GM12878 (cell line): ENCODE measurements at places on chromosomes 6 and 20.

GRCh38 chr6:13292774-13293173, 35.6 kb downstream of the TBC1D7 start:
- no peak for DNase-seq

- no peak for DNase-seq
Measured at GRCh38 chr6:56327946-56328727, 80.8 kb upstream of the COL21A1 start.

DNA sequence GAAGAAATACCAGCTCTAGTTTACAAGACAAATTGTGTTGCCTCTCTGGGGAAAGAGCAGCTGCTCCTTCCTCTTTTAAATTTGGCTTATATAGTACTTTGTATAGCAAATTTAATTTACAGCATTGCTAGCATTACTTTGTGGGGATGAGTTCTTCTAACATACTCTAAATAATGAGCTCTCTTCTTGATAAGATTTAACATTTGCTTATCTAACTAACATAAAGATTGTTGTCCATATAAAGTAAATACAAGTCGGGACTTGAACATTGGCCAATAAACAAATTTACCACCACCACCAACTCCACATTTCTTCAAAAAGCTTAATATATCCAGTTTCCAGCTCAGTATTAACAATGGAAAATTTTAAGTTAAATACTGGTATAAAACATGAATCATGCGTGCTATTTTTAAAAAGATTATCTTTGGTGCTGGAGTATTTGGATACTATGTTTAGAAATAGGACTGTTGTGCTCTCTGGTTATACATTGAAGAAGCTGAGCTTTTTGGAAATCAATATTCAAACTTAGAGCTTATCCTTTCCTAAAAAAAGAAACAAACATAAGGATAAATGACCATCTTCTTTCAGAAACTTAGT, 1146.9 kb upstream of the GJE1 start:
- DNase-seq: no peak

- no peak for DNase-seq
Measured at GRCh38 chr20:37385659-37386504, 39.9 kb downstream of the SRC start.

- DNase-seq: peak; percentile 9
Measured at GRCh38 chr6:169803271-169803811, 51.9 kb downstream of the ERMARD start.

DNA sequence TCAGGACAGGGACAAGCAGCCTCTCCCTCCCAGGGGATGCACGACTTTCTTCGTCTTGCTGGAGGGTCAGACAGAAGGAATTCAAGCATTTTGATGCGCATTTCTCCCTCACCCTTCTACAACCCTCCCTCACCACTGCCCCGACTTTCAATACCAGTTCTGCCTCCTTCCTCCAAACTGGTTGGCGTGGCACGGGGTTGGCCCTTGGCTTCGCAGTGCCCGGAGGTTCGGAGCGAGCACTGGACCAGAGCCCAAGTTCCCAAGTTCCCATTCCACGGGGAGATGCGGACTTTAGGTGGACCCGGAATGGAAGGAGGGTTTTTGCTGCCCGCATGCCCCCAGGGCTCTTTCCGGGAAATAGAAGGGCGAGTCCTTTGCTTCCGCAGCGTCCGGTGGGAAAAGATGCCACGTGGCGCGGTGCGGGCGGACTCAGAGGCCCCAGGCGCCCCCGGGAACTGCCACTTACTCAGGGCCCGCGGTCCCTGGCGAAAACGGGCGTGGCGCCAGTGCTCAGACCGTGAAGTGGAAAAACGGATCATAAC, 8.0 kb upstream of the LAMP5 start:
- DNase-seq: no peak

DNA sequence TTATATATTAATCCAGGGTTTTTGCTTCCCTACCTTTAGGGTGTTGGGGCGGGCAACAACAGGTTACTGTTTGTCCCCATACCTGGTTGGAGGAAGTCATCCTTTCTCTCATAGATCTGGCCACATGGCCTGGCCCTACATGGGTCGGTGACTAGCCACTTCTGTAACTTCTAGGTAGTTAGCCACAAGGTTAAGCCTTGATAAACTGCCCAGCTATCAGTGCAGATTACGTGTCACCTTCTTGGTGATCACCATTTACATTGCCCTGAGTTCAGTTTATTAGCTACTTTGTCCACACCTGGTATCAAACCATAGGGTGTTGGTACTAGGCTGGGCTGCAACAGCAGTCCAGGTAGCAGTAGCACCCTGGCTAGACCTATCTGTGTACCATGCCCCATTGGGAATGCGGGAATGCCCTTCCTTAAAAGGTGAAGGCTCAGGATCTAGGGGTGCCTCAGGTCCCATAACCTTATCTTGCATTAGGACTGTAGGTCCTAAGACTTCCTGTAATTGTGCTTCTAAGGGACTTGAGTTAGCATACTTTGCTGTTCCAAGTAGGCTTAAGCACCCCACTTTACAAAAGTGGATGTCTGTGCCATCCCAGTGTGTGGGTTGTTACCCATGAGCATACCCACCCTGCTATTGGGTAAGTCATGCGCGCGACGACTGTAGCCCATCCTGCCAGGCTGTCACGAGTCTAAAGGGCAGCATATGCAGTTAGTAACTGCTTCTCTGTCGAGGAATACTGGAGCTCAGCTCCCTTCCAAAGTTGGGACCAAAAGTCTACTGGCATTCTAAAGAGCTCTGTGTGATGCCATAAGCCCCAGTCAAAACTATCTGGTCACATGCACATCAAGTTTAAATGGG, 5.2 kb downstream of the ZKSCAN3 start:
- DNase-seq: no peak

DNA sequence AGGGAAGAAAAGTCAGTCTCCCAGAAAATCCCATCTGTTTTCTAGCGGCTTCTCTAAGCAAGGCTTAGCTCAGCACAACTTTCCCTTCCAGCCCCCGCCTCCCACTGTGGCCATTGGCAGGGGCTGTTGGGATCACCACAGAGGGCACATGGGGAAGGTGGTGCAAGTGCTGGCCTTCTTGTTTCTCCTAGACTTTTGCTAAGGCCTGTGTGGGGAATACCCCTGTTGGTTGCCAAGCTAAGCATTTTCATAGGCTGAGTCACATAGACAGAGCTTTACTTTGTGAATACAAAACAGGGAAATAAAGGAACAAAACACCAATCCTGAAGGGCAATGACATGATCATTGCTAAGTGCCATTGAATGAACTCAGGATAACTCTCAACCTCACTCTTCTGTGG, 32.4 kb upstream of the TIAM2 start:
- DNase-seq: no peak

DNA sequence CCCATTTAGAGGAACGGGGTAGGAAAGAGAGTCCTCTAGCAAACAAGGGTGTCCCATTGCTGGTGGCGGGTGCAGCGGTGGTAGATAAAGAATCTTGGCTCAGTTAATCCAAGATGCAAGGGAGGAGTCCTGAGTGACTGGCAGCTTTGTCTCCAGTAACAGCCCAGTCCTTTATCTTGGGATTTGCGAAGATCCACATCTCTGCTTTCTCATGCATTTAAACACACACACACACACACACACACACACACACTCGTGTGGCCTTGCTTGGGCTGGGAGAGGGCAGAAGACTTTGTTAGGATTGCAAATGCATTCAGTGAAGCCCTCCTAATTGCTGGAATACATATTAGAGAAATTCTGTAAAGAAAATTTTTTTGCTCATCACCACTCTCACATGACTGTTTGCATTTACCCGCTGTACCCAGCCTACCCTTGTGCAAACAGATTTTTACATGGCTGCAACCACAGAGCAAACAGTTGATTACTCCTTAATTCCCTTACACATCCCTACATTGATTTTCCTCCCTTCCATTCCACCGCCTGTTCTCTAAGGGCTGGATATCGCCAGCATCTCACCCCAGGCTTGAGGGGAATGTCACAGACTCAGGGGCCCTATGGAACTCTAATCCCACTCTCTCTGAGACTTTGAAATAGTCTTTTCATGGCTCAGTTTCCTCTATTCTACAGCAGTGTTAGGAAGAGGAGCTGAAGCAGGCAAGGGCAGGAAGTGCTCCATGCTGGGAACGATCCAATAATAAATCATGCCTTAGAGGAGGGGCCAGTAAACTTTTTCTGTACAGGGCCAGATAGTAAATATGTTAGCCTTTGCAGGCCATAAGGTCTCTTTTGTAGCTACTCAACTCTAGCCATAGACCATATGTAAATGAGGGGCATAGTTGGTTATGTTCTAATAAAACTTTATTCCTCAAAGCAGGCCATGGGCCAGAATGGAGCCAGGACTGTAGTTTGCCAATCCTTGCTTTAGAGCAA, 3.5 kb downstream of the C6orf132 start:
- DNase-seq: no peak

DNA sequence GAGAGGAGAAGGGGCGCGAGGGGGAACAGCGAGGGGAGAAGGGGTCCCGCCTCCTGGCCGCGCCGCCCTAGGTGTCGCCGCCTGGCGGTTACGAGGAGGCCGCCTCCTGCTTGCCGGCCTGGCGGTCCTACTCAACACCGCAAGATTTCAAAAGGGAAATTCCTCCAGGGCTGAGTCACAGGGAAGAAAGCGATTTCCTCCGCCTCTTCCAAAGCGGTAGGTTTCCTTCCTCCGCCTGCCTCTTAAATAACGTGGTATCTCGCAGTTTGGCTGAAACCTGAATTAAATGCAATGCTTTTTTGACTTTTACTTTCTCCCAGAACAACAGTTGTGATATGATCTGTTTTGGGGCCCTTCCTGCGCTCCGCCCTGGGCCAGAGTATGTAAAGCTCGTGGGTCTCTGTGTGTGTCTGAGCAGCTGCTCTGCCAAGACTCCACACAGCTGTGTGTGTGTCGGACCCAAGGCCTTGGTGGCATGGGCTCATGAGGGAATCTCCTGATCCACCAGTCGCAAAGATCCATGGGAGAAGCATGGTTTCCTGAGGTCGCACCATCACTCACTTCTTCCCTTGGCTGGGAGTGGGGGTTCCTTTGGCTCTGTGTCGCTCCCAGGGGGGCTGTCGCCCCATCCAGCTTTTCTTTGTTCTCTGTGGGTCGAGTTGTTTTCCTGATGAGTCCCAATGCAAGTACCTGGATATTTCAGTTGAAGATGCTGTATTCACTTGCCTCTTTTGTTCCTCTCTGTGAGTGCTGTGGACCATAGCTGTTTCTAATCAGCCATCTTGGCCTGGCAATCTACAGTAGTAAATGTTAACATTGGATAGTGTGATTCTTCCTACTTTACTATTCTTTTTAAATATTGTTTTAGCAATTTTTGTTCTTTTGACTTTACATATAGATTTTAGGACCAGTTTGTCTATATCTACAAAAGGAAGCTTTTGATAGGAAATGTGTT, 31.6 kb upstream of the NOTCH4 start:
- DNase-seq: no peak

DNA sequence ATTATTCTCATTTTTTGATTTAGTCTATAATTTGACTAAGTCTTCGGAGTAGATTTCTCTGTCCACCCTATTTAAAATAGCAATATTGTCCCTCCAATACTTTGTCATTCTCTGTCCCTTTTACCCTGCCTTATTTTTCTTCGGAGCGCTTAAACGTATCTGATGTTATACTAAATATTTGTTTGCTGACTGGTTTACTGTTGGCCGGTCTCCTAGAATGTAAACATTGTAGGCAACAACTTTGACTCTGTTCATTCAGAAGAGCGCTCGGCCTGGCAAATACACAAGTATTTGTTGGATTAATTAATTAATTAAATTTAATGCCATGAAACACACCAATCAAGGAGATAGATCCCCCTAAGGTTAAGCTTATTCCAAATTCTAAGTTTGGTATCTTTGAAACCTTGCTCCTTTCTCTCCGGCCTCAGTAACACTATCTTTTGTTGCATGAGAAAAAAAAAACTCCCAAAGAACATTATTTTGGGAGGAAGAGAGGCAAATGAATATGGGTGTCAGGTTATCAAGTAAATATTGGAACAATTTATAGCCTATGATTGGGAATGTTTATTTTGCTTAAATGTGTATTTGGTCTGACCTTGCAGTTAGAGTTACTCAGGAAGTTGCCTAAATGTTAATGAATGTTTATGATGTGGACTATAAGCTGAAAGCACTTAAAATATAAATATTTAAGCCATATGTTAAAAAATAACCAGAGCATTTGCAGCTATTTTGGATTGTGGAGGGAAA, 231.1 kb downstream of the SOX4 start:
- DNase-seq: no peak

GRCh38 chr6:34597605-34598353, 41.6 kb upstream of the SPDEF start:
- no peak for DNase-seq

- DNase-seq: no peak
Measured at GRCh38 chr20:11375966-11376365, 541.7 kb upstream of the BTBD3 start.

GRCh38 chr20:18692447-18692846, 104.6 kb downstream of the DTD1 start:
- DNase-seq: no peak

DNA sequence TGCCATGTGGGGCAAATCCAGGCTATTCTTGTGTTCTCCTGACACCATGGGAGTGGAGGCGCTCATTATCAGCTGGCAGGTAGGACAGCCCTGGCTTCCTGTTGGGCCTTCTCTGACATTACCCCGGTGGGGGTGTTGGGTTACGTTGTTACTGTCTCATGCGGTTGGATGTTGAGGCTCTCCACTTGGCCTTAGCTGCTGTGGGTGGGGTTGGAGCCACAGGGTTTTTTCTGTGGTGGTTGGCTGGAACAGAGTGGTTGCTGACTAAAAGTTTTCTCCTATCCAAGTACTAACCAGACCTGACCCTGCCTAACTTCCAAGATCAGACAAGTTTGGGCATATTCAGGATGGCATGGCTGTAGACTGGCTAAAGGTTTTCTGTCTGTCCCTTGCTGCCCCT, 20.2 kb downstream of the RIPK1 start:
- no peak for DNase-seq

DNA sequence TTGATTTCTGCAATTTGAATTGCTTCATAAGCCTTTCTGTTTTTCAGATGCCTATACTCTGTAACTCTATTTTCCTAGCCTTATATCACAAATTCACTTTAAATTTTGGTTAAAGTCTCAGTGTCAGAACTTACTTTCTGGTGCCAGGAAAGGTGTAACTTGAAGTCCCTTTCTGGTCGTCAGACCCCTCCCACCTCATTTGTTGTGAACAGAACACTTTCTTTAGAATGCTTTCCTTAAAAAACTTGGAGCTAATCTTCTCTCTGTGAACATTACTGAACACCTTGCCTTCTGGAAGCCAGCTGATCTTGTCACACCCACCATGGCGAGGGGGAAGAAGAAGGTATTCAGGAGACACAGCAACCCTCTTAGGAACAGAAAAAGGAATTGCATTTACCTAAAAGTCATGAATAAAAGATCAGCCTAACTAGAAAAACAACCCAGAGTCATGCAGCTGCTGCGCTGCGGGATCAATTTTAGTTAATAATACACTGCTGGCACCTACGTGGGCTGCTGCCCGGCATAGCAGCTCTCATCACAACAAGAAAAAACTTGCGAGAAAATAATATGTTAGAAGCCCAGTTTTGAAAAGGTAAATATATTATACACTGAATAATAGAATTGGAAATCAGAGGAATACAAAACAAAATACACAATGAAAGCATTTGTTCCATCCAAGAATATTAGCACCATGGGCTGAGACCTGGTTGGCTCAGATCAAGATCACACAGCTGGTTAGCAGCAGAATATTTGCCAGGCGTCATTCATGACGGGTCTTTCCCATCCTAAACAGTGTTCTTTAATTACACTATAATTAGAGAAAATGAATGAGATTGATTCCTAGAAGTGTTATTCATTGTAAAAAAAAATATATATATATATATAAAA, 5.8 kb upstream of the FAM217A start:
- no peak for DNase-seq

GRCh38 chr6:170143401-170144150, 147.3 kb downstream of the DLL1 start:
- DNase-seq: no peak
